ENCODE measurements at places on chromosomes 11 and 22.

- DNase-seq: no peak
Observed at GRCh38 chr11:45355706-45356041, 69.5 kb upstream of the SYT13 start.

DNA sequence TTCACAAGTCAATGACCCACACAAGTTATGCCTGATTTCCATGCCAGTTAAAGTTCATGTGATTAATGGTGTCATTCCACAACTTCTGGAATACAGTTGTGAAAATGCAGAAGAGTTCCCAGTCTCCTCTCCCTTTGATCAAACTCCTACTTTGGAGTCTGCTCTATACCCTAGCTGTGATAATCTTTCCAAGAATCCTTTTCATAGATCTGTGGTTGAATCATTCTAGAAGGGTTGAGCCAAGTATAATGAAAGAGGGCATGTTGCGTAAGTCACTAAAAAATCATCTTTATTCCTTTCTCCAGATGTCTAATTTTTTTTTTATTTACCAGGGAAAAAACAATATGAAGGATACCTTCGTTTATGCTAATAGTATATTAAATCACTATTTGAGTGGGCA, 89.7 kb upstream of the CARD18 start:
- DNase-seq: no peak

- DNase-seq: no peak
Observed at GRCh38 chr22:27637604-27638003, 164.0 kb downstream of the MN1 start.

DNA sequence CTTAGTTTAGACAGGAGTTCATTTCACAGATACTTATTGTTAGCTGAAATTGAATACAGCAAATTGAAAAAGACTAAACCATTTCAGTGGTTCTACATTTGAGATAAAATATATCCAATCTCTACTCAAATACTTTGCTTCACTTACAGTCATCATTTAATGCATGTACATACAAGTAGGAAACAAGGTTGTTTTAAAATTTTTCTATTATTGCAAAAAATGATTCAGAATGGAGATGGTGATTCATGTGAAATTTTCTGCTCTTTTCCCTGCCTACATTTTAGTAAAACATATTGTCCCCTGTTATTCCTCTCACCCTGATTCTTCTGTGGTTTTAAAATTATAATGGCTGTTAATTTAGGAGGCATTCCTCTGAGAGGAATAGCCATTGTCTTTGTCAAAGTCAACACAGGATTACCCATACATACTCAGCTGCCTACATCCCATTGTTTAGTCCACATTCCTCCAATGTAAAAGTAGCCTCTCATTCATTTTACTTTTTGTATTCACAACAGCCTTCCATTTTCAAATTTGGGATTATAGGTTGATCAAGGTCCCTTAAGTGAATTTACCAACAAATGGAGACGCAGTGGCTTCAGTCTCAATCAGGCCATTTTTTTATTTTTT, 60.1 kb downstream of the TRPC6 start:
- DNase-seq: no peak

- DNase-seq: peak; percentile 83
Observed at GRCh38 chr11:82775736-82776346, 42.2 kb upstream of the FAM181B start.

DNA sequence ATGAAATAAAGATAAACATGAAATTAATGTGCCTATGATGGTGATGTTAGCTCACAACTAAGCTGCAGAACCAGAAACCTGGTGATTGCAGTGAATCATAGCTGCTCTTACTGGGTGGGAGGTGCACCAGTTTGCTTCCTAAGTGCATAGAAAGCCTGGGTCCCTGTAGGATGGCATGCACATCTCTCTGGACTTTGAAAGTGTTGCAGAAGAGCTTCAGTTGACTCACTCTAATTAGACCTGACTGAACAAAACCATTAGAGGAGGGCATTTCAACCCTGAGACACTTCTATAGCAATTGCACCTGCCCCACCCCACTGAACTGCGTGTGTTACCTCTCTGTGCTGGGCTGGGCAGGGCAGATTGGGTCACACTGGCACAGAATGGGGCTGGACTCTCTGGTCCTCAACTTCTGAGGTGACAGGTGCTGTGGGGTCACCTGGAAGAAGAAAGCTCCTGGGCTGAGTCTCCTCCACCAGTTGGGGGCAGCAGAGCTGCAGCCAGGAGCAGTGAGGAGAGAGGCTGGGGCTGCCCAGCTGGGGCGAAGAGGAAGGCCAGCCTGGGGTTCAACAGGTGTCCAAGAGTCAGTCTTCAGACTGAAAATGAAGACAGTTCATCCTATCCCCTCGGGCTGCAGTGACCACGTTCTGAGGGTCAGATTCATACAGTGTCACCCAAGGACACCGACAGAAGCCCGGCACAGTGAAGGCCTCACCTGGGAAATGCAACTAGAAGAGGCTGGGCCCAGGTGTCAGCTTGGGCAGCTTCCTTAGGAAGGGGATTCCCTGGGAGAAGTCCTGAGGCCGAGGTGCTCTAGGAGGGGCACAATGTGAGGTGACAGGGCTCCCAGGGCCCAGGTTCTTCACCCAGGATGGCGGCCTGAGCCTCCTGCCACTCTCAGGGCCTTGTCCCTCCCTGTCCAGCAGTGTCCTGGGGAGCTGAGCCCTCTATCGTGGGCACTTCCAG, 58.1 kb downstream of the GGTLC2 start:
- peak; percentile 45 for DNase-seq

DNA sequence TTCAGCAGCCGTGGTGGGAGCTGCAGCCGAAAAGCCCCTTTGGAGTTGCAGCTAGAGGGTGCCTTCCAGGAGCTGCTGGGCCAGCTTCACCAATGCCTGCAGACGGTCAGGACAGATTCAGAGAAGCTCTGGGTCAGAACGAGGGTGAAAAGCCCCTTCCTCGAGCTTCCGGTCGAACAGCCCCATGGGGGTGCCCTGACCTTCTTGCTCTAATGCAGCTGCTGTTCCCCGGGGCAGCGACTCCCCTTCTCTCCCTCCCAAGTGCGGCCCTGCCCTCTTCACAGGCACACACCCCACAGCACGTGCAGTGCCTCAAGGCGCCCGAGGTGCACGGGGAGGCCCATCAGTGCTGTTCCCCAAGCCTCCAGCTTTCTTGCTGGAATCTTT, 9.6 kb upstream of the IFITM3 start:
- no peak for DNase-seq

- DNase-seq: no peak
Observed at GRCh38 chr22:46829117-46829891, 66.9 kb downstream of the TBC1D22A start.

DNA sequence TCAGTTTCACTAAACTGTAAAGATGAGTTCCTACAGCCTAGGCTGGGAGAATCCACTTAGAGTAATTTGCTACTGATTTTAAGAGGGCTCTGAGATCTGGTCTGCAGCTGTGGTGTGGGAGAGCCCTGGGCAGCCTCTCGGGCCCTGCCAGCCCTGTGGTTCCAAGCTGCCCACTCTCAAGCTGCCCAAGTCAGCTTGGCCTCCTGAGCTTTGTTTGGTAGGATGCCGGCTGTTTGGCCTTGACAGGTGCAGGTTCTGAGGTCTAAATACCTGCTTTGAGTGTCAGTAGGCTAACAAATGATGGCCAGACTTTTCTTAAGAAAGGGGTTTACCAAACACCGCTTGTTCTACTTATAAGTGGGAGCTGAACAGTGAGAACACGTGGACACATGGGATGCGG, 133.3 kb upstream of the TTC12 start:
- no peak for DNase-seq

DNA sequence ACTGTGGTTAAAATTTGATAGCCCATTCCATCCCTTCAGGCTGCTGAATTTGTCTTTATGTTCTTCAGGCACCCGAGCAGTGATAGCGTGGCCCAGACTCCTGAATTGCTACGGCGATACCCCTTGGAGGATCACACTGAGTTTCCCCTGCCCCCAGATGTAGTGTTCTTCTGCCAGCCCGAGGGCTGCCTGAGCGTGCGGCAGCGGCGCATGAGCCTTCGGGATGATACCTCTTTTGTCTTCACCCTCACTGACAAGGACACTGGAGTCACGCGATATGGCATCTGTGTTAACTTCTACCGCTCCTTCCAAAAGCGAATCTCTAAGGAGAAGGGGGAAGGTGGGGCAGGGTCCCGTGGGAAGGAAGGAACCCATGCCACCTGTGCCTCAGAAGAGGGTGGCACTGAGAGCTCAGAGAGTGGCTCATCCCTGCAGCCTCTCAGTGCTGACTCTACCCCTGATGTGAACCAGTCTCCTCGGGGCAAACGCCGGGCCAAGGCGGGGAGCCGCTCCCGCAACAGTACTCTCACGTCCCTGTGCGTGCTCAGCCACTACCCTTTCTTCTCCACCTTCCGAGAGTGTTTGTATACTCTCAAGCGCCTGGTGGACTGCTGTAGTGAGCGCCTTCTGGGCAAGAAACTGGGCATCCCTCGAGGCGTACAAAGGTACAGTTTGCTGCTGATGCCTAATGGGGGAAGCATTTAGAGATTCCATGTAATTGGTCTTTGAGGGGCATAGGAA, 4.7 kb downstream of the MADD start:
- no peak for DNase-seq
